ENCODE measurements at places on chromosomes 2 and 18.
A peak's percentile ranks its signal among the peaks of the same experiment; 100 is the strongest.

GRCh38 chr2:152012697-152013096, 86.1 kb downstream of the CACNB4 start:
- DNase-seq = no peak

- no peak for DNase-seq
Measured at GRCh38 chr2:183219888-183220287, 95.6 kb downstream of the NUP35 start.

GRCh38 chr2:68824831-68825230, 46.4 kb downstream of the BMP10 start:
- DNase-seq = no peak

DNA sequence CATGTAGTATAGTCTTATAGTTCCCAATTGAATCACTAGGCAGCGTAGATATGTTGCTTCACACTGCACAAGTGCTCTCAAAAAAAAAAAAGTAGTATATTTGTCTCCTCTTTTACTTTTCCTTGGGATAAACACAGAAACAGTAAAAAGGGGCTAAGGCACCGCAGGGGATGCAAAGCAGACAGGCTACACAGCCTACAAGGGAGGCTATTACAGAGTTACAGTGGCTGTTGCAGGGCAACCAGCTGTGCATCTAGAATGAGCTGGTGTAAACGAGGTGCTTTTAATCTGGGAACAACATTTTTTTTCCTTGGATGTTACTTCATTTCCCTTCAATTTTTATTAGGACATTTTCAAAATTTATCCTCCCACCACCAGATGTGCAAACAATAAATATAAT, 1934.7 kb upstream of the CELF4 start:
- no peak for DNase-seq

DNA sequence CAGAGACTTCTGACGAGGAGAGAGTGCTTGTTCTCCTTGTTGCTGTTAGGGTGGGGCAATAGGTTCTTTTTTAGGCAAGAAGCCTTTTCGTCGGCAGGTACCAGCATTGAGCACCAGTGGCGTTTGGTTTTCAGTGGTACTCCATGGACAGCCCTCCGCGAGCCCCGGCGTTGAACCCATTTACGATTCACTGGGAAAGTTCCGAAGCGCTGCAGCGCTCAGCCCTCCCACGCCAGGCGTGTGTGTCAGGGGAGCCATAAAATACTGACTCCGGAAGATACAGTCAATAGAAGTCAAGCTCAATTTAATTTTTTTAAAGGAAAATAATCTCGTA, 494 bp upstream of the ROCK1 start:
- peak; percentile 68 for DNase-seq
